Fibroblast of pulmonary artery (primary cell): ENCODE measurements at places on chromosomes 12 and 14.

DNA sequence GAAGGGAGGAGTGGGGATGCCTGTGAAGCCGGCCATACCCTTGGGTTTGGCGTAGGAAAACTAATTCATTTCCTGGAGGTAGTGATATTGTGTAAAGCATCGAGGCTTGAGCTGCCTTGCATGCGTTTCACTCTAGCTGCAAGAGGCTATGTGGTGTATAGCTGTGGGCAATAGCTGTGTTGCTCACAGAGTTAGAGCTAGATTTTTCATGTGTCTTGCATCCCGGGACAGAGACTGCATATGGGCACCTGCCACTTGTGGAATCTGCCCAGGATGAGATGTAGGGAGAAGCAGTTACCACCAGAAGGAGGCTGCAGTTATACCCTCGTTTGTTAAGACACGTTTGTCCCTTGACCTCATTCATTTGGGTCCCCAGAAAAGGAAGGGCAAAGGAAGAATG, 106.7 kb downstream of the KTN1 start:
- no peak for DNase-seq

- peak; percentile 36 for DNase-seq
These were observed 35.5 kb upstream of the MAX start for GRCh38 chr14:65137648-65138307.

DNA sequence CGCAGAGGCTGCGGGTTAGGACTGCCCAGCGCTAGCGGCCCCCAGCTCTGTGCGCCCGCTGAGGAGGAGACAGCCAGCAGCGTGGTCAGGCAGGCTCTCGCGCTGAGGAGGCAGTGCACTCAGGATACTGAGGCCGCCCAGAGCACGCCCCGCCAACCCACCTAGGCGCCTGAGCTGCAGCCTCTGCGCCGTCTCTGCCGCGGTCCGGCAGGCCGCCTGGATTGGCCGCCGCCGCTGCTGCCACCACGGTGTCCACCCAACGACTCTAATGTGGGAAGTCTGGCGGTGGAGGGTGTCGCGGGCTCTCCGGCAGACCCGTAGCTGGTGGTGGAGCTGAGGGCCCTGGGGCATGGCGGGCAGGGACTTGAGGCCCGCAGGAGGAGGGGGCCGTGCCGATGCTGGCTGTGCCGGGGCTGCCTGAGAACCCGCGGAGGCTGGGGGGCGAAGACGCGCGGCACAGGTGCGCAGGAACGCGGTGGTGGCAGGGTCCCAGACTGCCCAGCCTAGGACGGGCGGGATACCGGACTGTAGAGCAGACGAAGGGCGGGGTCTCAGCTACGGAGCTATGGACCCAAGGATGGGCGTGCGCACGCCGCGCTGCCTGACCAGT, 69.9 kb downstream of the ASCL4 start:
- peak; percentile 1 for DNase-seq

- no peak for DNase-seq
These were observed 81.9 kb downstream of the CFAP54 start for GRCh38 chr12:96571101-96571862.

DNA sequence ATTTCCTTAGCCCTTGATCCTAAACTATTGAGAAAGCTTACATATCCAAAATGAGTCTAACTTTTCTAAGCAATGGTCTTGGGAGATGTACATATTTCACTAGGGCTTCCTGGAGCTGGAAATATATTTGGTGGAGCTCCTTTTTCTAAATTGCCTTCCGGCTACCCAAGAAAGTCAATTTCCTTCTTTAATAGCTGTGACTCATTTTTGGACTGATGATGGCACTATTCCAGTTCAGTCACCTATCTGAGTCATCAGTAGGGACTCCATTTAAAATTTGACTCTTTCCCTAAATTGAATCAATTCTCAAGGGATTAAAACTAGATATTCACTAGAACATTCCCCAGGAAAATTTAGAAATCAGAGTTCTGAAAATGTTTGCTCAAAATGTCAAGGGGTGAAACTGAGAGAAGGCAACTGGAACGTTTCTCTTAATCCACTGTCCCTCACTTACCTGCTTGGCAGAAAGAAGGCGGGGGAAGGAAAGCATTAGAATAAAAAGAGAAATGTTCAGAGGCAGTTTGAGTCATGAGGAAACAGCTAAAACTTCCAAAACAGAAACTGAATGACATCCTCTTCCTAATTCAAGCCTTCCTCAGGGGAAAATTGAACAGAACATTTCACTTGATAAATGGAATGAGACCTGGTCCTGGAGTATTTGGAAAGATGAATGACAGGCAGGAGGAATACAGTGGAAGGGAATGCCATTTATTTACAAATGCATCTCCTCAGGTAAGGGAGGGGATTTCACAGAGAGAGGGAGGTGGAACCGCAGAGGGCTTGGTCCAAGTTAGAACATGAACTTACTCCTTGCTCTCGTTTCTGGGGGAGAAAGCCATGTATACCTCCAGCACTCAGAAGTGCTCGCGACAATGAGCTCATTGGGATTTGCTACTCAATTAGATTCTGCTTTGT, 91.2 kb downstream of the RGS6 start:
- DNase-seq: no peak

DNA sequence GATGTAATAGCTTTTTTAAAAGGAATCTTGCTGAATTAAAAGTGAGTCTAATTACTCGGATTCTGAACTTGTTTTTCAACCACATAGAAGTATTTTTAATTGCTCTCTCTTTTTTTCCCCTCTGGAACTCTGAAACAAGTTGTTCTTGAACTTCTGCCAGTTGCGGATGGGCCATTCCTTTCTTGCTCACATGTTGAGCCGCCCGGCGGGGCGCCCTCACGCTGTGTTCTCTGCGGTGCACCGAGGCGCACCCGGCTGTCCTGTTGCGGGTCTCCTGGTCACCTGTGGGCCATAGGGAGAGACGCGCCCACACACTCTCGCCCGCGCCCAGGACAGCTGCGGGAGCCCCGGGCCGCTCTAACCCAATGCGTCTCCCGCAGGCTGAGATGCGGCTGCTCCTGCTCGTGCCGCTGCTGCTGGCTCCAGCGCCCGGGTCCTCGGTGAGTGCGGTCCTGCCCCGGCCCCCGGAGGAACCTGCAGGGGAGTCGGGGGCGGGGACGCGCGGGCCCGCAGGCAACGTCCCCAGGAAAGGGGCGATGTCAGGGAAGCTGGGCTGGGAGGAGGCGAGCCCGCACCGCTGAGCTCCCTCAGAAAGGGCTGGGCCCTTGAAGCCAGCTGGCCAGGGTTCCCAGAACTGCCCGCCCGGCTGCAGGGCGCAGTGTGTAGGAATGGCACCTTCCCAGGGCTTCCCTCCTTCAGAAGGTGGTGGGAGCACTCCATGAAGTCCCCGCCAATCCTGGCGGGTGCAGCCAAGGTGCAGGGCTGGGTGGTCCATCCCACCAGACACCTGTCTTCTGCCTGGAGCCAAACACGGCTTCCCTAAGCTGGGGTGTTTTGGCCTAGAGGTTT, 2.3 kb downstream of the PAPLN start:
- peak; percentile 62 for DNase-seq

DNA sequence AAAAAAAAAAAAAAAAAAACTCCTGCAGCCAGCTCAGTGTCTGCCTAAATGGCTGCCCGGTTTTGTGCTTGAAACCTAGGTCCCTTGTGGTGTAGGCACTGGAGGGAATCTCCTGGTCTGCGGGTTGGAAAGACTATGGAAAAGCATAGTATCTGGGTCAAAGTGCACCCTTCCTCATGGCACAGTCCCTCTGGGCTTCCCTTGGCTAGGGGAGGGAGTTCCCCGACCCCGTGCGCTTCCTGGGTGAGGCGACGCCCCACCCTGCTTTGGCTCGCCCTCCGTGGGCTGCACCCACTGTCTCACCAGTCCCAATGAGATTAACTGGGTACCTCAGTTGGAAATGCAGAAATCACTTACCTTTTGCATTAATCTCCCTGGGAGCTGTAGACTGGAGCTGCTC, 14.3 kb downstream of the PTCSC3 start:
- no peak for DNase-seq
